ENCODE measurements at places on chromosomes 2 and 18.

DNA sequence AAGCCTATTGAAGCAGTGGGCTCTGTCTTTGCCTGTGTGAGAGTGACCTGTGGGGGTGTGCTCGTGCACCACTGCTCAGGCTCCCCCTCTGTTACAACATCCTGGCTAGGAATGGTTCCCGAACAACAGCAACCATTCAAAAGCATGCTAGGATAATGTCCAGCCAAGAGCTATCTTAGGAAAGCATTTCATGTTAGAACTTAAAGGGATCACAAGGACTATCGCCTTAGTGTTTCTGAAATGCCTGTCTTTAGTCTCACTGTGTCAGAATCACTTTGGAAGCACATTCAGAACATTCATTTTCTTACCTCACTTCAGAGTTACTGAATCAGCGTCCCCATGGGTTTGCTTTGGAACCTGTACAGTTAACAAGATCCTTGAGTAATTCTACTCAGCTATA lies 134.9 kb upstream of the DSEL start:
- no peak for DNase-seq

GRCh38 chr2:59427980-59428379 lies 1125.5 kb downstream of the BCL11A start:
- no peak for DNase-seq

- peak; percentile 52 for DNase-seq
Measured at GRCh38 chr18:46148810-46149209, 44.6 kb downstream of the HAUS1 start.

GRCh38 chr2:48567671-48568070 lies 37.7 kb downstream of the STON1 start:
- DNase-seq = no peak

DNA sequence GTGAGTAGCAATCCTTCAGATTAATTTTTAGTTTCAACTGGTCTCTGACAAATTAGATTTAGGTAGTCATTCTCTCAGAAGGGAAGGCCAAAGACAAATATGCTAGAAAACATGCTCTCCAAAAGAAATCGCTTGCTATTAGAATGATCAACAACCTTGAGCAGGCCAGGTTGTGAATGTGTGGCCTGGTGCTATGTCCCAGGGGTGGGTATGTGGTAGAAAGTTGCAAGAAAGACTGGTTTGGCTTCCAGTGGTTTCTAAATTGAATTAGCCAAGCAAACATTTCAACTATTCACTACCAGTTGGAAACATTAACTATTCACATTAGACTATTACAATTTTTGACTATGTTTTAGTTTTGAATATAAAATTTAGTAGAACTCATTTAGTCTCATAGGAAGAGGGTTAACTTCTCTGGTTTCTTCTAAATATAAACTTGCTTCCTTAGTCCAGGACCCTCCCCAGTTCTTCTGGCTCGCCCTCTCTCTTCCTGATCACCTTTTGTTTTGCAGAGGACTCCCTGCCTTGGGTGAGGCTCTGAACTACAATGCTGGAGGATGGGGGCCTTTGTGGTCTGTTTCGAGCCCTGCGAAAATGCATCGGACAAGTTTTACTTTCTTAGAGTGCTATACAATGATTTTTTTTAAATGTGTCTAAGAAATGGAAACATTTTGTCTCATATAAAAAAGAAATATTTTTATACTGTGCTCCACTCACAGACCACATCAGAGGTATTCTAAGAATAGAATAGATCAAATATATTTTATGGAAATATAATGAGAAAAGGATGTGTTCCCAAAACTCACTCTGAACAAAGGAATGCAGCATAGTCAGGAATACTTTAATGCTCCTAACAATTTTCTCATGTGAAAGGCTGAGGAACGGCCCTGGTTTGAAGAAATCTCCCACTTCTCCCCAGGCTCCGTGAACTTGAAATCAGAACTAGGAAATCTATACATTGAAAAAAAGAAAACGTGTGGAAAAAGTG lies 375.0 kb upstream of the ZEB2 start:
- no peak for DNase-seq

- no peak for DNase-seq
Measured at GRCh38 chr2:179417436-179417949, 152.9 kb upstream of the SESTD1 start.

- peak; percentile 17 for DNase-seq
Measured at GRCh38 chr2:7672027-7672684, 754.9 kb downstream of the RNF144A start.

GRCh38 chr18:78017869-78018268 lies 768.2 kb downstream of the GALR1 start:
- no peak for DNase-seq

DNA sequence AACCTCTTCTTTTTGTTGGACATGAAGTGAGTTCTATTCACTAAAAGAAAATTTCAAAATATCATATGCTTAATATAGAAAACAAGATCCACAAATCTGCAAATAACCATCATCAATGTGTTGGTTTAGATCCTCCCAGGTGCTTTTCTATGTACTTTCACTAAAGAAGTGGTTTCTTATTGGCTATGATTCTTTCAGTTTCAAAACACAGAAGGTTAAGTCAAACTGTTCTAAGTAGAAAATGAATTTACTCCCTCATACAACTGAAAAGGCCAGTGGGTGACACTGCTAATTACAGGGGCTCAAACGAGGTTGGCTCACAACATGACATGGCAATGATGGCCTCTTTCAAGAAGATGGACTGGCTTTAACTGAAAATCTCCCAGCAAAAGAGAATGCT lies 111.7 kb downstream of the GALR1 start:
- DNase-seq = no peak

DNA sequence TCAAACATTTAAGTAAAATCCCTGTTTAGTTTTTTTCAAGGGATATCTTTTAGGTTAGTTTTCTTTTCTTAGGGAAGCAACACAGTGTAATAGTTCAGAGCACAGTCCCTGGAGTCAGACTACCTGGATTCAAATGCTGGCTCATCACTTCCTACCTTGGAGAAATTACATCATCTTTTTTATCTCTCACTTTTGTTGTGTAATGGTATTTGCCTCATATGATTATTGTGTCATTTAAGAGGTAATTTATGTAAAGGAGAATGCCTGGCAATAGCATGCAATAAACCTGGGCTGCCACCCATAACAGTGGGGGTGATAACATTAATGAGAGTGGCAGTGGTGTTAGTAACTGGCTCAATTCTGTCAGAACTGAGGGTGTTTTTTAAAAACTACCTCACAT lies 26.3 kb downstream of the ERLEC1 start:
- DNase-seq = no peak

- DNase-seq = no peak
Measured at GRCh38 chr2:27713201-27713600, 49.5 kb downstream of the SLC4A1AP start.

DNA sequence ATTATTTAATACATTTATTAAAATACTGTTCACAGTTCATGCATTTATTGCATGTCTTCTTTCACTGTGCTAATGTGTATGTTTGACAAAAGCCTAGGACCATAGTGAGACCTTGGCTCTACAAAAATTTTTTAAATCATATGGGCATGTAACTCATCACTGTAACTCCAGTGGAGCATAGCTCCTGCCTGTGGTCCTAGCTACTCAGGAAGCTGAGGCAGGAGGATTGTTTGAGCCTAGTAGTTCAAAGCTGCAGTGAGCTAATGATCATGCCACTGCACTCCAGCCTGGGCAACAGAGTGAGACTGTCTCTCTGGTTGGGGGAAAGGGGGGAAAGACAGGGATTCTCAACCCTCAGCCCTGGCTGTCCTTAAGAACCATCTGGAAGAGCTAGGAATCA lies 137.8 kb downstream of the PRKCE start:
- DNase-seq = no peak

- no peak for DNase-seq
Measured at GRCh38 chr2:171317492-171318125, 116.2 kb downstream of the METTL8 start.

DNA sequence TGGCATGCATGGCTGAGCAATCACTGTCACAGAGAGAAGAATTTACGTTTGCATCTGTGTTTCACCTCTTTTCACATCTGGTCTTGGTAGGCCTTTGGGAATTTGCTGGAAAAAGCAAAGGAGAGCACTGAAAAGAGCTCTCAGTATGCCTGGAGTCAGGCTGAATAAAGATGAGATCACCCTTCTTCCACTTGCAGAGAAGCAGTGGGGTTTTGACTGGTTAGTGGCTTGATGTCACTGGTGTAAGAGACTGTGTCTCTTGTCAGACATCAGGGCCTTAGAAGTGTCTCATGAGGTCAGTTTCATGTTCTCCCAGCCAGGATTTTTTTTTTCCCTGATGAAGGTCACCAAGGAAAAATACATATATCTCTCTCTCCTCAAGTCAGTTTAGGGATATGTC lies 353.8 kb downstream of the INSIG2 start:
- no peak for DNase-seq

- no peak for DNase-seq
Measured at GRCh38 chr2:215790523-215791421, 222.6 kb downstream of the MREG start.

- no peak for DNase-seq
Measured at GRCh38 chr2:16674154-16674553, 8.5 kb upstream of the CYRIA start.

DNA sequence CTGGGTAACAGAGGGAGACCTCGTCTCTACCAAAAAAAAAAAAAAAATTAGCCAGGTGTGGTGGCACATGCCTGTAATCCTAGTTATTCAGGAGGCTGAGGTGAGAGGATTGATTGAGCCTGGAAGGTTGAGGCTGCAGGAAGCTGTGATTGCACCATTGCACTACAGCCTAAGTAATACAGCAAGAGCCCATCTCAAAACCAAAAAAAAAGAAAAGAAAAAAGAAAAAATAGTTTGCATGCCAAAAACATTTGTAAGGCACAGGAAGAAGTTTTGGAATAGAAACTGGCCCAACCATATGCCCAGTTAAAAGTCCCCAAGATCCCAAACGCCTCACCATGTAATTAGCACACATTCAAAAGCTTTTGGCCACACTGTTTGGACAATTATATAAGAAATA lies 13.4 kb upstream of the ACOXL start:
- no peak for DNase-seq

DNA sequence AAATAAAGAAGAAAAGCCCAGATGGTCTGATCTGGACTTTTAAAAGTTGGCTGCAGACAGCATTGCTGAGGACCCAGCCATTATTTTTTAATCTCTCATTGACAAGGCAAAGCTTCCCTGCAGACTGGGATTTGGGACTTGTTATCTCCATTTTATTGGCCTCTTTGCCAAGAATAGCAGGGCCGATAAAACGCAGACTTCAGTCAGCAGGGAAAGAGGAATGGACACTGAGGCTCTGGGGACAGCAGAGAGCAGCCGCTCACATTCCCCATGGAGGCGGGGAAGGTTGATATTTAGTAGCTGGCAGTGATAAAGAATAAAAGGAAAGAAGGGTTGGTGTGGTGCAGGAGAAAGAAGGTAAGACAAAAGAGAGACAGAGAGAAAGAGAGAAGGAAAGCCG lies 350.1 kb upstream of the PIK3C3 start:
- no peak for DNase-seq

DNA sequence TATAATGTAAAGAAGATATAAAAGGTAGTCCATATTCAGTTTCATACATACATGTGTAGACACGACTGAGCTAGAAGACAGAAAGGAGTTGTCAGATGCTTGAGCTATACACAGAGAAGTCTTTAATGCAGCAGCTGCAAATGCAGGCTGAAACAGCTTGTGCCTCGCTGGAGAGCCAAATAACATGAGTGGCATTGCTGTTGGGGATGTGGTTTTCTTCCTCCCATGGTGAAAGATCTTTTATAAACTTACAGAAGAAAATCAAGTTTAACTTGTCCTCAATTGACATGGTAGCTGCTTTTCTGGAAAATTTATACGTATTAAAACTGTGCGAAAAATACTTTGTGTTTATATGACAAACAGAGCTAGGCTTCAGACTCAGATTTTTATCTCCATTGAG lies 16.4 kb upstream of the IL1R1 start:
- DNase-seq = no peak

DNA sequence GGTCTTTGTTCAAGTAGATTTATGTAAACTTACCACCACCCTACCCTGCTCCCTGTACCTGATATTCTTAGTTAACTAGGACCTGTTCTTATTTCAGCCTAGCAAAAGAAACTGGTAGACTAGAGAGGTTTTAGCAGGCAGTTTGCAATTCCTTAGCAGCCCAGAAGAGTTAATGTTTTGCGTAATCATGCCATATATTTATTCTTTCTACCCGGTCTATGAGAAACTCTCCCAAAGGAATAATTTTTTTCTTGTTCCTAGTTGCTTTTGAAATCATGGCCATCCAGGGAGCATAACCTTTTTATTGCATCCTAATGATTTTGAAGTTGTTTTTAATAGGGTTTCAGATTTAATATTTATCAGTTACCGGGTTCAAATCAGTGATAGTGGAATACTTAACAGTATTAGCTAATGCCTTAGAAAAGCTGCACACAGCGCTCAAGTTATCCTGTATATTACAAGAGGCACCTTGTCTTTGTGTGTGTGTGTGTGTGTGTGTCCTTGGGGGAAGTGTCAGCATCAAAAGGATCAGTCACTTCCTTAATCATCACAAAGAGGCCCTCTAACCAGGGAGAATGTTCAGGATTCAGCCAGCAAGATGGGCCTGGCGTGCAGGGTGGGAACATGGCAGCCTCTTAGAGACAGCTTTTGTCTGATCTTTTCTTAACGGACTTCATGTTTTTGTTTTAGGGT lies 52.9 kb downstream of the CABLES1 start:
- no peak for DNase-seq

GRCh38 chr2:26020231-26020640 lies 13.6 kb upstream of the RAB10 start:
- no peak for DNase-seq

GRCh38 chr2:218823196-218823855 lies 8.3 kb downstream of the PRKAG3 start:
- no peak for DNase-seq

- no peak for DNase-seq
Measured at GRCh38 chr18:50742952-50743351, 76.9 kb downstream of the MRO start.

DNA sequence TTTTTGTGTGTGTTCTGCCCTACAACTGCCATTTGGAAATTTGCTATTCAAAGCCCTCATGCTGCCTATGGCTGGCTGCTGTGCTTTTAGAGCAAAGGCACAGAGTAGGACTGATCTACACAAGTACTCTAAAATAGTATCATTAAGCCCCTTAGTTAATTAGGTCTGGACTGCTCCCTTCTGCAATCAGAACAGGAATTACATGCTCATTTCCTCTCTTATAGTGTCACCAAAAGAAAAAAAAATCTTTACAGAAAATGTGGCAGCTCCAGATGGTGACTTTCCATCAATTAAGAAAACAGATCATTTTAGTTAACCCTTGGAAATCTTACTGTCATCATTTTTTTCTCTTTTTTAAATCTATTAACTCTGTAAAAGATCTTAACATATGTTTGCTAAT lies 337.5 kb downstream of the RIT2 start:
- DNase-seq = no peak

- DNase-seq = no peak
Measured at GRCh38 chr2:50196775-50197480, 835.0 kb downstream of the NRXN1 start.

DNA sequence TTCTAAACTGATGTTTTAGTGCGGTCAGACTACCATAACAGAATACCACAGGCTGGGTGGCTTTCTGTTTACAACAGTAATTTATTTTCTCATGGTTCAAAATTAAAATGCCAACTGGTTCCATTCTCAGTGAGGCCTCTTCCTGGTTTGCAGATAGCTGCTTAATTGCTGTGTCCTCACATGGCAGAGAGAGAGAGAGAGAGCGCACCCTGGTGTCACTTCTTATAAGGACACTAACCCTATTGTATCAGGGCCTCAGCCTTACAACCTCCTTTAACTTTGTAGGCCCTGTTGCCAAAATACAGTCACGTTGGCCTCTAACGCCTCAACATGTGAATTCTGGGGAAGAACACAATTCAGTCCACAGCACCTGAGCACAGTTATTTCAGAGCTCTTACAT lies 37.5 kb upstream of the ZNF385B start:
- no peak for DNase-seq

- no peak for DNase-seq
Measured at GRCh38 chr2:47509250-47509649, 106.3 kb downstream of the MSH2 start.
